ENCODE measurements at places on chromosomes 5 and 9.

GRCh38 chr5:81601919-81602318 is 149.0 kb downstream of the SSBP2 start:
- no peak for DNase-seq

DNA sequence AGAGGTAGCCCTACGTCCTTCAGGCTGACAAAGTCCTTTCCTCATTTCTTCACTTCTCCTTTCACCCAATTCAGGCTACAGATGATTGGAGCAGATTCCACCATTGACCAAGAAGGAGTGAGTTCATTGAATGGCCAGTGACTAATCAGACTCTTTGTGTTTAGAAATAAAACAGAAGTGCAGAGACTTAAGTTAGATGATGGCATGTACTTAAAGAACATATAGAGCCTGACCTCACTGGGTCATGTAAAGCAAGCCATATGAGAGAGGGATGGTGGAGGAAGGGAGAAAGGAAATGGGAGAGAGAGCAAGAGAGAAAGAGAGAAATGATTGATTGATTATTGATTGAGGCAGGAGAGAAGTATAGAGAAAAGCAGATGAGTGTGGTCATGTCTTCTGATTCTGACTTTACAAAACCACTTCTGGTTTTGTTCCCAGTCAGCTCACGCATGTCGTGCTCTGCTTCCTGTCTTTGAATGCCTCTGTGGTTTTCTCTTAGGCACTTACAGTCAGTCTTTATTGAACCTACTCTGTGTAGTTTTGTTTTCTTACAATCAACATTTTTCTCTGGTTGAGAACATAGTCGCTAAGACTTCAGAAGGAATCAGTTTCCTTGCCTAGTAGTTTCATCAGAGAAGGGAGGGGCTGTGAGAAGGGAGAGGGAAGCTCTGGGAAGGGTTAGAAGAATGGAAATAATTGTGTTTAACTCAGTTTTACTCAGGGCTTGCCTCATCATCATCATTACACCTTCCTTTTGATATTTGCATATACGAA is 149.2 kb upstream of the KLF9 start:
- peak; percentile 26 for DNase-seq

DNA sequence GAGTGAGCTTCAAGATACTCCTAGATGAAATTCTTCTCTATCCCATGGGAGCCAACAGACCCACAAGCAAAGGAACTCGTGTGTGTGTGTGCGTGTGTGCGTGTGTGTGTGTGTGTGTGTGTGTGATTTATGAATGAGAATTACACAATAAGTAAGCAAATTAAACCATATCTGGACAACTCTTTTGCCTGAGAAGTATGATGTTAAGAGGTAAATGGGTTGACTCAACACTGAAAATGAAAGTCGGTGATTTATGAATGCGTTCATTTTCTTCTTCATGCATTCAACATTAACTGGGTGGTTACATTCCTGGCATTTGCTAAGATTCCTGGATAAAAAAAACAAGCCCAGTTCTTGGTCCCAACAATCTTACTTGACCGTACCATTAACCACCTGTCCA is 171.3 kb upstream of the ZNF462 start:
- DNase-seq = no peak

- DNase-seq = no peak
Measured at GRCh38 chr9:98189412-98189811, 3.0 kb downstream of the CORO2A start.

DNA sequence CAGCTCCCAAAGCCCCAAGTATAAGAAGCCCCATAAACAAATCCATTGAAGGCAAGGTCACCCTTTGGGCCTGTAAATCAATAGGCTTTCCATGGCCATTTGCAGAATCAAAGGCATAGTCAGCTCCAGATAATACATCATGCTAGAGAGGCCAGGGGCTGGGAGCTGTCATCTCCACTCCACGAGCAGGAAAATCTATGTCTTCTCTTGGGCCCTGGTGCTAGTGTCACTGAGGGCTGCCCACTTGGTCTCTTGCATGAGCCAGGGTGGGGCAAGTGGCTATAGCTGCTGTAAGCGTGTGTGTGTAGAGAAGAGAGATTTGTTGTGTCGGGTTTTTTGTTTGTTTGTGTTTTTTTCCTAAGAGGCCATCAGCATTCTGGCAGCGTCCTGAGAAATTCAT is 90.0 kb upstream of the ZNF618 start:
- DNase-seq = no peak

GRCh38 chr9:91026266-91026665 is 224.6 kb downstream of the SYK start:
- DNase-seq = no peak

- no peak for DNase-seq
Measured at GRCh38 chr5:163033656-163034055, 403.7 kb upstream of the CCNG1 start.

- no peak for DNase-seq
Measured at GRCh38 chr5:11030671-11031070, 269.6 kb upstream of the DAP start.

- DNase-seq = no peak
Measured at GRCh38 chr9:78939311-78940065, 632.3 kb upstream of the TLE4 start.

DNA sequence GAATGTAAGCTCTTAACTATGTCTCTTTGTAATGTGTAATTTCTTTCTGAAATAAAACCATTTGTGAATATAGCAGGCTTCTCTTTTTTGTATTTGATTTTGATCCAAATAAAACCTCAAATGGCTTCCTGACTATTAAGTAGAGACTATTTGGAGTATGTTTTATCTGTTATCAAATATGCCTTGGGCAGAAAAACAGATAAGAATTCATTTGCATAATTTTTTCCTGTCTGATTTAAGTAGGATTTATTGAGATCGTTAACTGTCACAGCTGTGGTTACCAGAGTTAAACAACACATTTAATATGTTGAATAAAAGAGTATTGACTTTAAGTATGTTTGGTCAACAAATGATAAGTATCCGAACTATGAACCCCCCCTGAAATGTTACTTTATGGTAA is 104.9 kb downstream of the MELK start:
- DNase-seq = no peak

GRCh38 chr5:137207023-137207760 is 291.9 kb downstream of the SPOCK1 start:
- DNase-seq = no peak

GRCh38 chr9:133332381-133332730 is 3.6 kb downstream of the SURF6 start:
- DNase-seq = no peak

DNA sequence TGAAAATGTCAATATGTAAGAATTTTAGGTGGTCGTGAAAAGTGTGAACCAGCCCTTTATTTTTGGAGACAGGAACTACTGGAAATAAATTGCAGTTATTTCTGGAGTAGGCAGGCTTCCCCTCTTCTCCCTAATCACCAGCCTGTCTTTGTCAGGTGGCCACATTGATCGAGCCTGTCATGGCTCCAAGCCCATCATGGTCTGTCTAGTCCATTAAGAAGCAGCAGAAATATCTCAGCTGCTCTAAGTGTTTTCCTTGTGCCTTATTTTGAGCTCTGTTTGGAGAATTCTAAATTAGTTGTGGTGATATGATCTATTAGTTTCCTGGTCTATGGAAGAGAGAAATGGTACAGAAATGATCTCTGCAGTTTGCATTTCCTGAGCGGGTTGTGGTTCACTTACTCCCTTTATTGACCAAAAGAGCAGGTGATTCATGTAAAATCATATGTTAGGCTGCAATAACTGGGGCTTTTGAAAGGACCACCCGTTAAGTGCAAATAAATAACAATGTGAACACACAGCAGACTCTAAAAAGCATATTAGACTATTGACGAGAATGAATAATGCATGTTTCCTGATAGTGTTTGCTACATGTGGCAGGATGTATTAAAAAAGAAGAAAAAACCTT is 42.3 kb downstream of the BASP1 start:
- DNase-seq = no peak

DNA sequence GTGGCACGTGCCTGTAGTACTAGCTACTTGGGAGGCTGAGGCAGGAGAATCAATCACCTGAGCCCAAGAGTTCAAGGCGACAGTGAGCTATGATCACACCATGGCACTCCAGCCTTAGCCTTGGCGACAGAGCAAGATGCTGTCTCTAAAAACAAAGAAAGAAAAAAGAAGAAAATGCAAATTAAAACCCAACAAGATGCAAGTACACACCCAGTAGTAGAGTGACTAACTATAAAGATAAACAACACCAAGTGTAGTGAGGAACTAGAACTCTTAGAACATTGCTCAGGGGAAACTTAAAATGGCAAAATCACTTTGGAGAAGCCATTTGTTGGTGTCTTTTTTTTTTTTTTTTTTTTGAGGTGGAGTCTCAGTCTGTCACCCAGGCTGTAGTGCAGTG is 34.7 kb upstream of the RARS1 start:
- DNase-seq = no peak

DNA sequence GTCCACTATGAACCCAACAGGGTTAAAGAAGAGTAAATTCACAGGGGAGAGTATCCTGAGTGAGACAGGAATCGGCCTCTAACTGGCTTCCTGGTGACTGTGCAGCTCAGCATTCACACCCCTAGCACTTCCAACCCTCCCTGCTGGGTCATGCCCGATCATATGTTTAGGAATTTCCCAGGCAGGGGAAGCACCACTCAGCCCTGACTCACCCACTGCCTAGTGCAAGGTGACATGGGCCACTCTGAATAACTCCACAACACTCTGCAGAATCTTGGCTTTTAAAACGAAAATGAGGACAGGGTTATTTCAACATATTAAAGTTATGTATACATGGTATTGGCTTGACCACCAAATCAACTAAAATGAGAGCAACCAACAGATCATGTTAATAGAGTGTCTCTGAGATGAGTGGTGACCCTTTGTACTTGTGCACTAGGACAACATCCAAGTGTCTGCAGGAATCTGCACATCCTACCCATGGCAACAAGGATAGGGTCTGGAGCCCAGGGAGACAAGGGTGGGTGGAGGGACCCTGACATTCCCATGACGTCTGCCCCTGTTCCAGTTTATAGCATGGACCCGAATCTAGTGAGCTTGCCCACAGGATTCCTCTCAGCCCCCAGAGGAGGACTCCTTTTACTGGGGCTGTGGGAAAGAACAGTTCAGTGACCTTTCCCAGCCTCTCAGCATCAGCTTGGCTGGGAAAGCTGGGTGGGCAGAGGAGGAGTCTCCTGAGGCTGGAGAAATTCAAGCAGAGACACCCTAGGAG is 485.8 kb downstream of the SEMA5A start:
- DNase-seq = no peak

DNA sequence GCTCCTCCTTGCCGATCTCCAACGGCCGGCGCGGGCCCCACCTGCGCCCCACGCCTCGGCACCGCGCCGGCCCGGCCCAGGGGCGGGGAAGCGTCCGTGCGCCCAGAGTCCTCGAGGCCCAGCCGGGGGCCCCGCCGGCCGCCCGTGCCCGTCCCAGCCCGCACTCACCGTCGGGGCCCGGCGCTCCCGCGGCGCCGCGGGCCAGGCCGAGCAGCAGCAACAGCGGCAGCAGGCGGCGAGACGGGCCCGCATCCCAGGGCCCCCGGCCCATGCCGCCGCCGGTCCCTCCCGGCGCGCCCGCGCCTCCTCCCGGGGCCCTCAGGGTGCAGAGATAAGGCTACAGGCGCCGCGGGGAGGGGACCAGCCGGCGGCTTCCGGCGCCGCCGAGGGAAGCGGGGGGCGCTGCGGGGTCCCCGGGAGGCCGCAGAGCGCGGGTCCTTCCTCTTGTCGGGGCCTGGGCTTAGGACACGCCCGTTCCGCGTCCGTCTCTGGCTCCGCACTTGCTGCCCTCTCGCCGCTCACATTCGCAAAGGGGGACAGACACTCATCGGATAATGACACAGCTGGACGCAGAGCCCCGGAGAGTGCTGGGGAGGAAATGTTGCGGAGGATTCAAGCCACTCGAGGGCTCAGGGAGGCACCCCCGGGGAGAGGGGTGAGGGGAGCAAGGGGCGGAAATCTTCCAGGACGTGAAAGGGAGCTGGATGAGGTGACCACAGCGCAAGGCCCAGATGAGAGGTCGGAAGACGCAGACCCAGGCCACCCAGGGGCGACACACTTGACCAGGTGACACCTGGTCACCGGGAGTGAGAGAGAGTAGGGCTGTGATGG is at the start of gene SUSD1:
Gene SUSD1 (minus strand): TSS at position 333 of the 831 bp plus-strand sequence. CDS start 62 bp downstream, at position 271.
- peak; percentile 29 for DNase-seq

DNA sequence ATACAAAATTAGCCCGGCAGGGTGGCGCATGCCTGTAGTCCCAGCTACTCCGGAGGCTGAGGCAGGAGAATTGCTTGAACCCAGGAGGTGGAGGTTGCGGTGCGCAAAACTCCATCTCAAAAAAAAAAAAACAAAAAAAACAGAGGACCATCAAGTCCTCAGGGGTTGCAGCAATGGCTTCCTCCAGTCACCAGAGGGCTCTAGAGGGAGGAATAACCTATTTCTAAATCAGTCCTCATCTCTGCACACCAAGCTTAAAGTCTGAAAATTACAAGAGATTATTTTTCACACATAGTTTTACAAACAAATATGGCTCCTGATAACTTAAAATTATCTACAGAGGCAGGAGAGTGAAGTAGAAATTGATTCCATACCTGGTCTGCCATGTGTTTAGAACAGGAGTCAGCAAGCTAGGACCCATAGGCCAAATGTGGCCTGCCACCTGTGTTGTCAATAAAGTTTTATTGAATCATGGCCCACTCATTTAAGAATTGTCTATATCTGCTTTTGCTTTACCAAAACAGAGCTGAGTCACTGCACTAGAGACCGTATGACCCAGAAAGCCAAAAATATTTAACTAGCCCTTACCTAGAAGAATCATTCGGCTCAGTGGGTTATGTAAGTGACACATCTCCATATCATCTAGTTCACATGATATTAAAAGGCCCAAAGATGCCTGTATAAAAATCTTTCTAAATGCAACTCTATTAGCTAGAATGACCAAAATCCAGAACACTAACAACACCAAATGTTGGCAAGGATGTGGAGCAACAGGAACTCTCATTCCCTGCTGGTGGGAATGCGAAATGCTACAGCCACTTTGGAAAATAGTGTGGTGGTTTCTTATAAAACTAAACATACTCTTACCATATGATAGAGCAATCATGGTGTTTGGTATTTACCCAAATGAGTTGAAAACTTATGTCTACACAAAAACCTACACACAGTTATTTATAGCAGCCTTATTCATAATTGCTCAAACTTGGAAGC is 207.7 kb downstream of the FRMD3 start:
- DNase-seq = no peak

DNA sequence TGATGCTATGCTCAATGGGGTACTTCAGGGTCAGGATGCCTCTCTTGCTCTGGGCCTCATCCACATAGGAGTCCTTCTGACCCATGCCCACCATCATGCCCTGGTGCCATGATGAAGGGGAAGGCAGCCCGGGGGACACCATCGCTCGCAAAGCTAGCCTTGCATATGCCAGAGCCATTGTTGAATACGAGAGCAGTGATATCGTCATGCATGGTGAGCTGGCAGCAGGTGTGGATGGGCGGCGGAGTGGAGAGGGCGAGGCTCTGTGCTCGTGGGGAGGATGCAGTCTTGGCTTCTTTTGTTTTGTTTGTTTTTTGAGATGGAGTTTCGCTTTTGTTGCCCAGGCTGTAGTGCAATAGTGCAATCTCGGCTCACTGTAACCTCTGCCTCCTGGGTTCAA is 17.2 kb upstream of the SPZ1 start:
- DNase-seq = no peak

DNA sequence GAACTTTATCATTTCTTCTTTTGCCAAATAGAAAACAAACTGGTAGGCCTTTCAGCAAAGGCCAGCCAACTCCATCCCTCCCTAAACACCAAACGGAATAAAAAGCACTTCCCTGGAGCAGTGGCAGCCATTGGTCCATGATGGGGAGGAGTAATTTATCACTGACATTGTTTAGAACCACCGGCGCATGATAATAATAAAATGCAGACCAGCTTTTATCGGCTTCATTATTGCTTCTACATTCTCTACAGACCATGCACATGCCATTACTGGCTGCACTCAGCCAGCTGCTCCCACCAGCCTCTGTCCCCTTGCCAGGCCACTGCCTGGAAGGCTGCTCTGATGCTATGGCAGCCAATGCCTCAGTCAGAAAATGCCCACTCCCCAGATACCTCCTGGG is 45.9 kb downstream of the ABCA1 start:
- DNase-seq = no peak

All from activated gamma-delta T cell treated with Interleukin-2 at 50 U/mL for 16 hours (primary cell).